ENCODE measurements at places on chromosomes 6 and 20.

DNA sequence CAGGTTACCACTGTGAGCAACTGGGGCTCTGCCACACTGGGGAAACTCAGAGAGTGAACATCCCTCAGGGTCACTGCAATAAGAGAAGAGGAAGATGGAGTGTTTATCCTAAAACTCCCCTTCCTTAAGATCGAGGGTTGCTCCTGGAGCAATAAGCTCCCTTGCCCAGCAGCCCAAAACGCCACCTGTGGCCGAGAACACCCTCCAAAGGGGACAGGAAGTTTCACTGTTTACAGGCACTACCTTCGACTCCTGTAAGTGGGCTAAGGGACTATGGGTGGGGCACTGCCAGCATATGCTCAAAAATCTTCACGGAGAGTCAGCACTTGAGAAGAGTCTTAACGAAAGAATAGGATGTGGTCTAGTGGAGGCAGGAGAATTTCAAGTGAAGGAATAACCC, 132.5 kb downstream of the FAXC start:
- DNase-seq: no peak

DNA sequence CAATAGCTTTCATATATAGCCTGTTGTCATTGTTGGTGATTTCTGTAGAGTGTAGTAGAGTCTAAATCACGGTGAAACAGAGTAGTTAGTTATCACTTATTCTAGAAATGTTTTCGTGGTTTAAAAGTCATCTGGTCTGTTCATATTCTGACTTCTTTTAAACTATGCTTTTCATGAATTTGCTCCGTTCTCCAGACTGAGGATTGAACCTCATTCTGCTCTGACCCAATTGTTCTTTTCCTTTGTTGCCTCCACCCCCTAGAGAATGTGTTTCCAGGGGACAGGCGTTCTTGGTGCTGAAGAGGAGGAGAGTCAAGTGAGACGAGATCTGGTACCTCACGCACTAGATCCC, 748 bp upstream of the ZNF292 start:
- no peak for DNase-seq

DNA sequence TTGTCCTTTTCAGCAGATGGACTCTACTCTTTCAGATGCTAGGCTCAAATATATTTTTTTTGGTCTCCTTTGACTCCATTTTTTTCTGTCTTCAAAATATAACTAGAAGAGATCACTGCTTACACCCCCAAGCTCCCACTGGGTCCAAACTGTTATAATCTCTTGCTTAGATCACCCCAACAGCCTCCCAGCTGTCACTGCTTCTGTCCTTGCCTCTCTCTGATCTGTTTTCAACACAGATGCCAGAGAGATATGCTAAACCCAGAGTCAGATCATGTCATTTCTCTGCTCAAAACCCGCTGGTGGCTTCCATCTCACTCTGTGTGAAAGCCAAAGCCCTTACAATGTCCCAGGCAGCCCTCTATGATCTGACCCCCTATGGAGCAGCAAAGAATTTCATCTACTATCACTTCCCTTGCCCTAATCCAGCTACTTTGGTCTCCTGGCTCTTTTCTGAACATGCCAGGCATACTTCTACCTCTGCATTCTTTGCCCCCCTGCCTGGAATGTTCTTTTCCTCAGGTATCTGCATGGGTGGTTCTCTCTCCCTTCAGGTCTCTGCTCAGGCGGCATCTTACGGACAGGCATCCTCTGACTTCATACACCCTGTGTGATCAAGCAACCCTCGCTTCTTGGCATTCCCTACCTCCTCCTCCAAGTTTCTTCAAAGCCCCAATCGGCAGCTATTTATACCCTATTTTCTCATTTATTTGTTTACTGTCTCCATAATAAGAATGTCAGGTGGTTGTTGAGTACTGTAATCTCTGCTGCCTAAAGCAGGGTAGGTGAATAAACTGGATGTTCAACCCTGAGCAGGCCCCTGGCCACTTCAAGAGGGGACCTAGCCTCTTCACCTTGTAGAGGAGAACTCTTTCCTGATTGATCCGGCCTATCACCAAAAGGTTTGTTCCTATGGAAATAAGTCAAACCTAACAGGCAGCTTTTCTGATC, 43.6 kb upstream of the SLC4A11 start:
- no peak for DNase-seq

DNA sequence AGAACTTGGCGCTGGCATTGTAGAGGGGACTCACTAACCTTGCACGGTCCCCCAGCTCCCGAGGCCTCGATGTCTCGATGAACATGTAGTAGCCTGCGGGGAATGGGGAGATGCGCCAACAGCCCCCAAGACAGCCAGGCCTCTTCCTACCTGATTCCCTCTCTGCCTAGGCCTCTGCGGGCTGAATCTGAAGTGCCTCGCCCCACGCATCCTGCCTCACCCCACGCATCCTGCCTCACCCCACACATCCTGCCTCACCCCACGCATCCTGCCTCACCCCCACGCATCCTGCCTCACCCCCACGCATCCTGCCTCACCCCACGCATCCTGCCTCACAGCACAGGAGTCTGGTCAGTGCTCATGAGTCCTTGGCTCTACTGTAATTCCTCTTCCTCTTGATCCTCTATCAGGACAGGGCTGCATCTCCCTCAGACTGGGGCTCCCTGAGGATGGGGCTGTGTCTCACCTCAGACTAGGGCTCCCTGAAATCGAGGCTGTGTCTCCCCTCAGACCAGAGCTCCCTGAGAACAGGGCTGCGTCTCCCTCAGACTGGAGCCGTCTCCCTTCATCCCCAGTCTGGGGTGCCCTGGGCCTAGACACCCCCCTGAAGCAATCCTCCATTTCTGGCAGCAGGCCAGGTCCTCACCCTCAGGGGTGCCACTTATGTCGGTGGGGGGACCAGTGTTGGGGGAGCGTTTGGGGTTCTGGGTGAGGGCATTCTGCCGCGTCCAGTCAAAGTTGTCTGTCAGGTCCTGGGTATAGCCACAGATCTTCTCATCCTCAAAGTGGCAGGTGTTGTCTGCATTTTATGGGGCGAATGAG, 53.6 kb downstream of the MDGA1 start:
- no peak for DNase-seq

- DNase-seq: no peak
Measured at GRCh38 chr6:117483645-117484016, 1.2 kb downstream of the DCBLD1 start.

DNA sequence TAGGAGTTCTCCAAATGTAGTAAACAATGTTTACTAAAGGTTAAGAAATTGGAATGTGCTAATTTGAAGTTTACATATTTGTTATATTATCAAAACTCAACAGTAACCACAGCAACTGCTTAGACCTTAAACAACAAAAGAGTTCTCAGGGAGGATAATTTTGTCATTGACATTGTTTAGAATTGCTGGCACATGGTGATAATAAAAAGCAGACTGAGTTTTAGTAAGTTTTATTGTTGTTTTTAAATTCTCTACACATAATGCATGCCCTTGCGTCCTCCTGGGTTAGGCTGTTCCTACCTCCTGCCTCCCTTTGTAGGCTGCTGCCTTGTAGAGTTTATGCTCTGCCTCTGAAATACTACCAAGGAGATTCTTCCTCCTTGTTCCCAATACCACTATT, 28.7 kb downstream of the LAMA4 start:
- no peak for DNase-seq

All from HL-60 (cell line).